ENCODE measurements at places on chromosomes 2 and 18.
A peak's percentile ranks its signal among the peaks of the same experiment; 100 is the strongest.

- DNase-seq: no peak
These were observed 71.7 kb downstream of the HS1BP3 start for GRCh38 chr2:20578895-20579825.

- DNase-seq: no peak
These were observed 5.7 kb downstream of the AGPS start for GRCh38 chr2:177398290-177398683.

- DNase-seq: peak; percentile 47
These were observed 91.7 kb upstream of the EPC2 start for GRCh38 chr2:148552675-148553331.

- DNase-seq: no peak
These were observed 323.9 kb downstream of the XIRP2 start for GRCh38 chr2:167212014-167212648.

DNA sequence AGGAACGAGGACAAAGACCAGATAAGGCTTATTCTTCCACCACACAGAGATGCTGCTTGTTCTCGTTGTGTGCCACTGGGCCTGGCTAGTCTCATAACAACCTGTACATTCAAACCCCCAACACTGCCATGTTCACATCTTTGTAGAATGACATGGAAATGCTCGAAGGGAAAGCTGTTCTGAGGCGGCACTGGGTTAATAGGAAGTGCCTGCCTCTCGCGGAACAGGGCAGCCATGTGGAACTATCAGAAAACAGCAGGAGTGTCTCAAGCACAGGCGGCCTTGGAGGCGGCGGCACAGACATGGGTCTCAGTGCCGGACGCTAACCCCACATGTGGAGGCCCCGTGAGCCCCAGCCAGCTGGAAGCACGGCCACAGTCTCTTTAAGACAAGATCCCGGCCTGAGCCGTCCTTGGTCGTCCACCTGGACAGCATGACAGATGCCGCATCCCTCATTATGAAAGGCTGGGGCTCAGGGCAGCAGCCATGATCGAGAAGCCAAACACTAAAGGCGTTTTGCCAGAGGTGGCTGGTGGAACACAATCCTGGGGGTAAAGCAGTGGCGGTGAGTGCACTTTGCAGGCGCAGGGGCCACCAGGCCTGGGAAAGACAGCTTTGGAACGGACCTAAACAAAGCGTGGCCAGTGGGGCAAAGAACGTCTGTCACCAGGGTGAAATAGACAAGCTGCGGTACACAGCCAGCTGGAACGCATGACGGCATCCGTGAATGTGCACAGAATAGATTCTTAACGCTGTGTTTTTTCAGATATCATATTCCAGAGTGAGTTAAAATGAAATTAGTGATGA lies 161.0 kb downstream of the HDAC4 start:
- DNase-seq: no peak

DNA sequence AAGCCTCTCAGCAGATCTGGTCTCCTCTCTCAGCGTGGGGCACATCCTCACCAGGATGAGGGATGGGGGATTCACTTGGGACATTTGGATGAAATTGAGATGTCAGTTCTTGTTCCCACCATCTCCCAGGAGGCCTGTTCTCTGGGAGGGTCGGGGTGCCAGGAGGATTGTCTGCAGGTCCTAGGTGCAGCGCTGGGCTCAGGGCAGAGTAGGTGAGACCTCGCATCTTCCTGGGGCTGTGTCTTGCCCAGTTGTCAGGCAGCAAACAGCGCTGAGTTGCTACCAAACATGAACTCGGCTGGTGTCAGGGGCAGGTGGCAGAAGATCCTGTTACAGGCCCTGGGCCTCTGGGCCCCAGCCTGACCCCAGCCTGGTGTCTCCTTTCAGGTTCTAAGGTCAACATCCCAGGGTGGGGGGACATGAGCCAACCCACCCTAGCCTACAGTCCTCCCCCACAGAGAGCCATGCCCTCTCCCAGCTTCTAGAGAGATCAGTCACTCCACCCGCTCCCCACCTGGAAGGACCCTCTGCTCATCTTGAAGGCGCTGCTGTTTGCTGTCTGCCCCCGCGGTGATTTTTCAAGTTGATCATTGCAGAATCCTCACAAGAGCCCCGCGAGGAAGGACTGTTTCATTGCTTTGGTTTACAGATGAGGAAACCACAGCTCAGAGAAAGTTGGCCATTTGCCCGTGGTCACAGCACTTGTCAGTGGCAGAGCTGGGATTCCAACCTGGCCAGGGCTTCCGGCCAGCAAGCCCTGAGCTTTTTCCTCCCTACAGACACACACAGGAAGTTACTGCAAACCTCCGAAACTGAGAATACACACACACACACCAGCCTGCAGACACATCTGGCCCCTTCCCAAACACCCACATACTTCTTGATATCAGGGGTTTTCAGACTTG lies 83.9 kb downstream of the STPG4 start:
- no peak for DNase-seq

DNA sequence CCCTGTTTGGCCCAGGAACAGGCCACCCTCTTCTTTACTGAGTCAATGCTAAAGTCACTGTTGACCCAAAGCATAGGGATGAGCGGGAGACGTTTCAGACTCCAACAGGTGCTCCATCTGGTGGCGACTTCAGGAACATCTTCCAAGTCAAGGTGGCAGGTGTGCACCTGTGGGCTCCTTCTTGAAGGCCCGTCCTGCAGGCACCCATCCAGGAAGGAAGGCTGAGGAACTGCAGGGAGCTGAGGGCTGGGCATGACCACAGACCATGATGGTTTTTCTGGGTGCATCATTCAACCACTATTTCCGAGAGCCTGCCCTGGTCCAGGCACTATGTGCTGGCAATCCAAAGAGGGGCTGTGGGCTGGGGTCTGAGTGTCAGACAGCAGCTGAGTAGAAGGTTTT lies 142.8 kb downstream of the NDUFA10 start:
- no peak for DNase-seq

GRCh38 chr2:2645162-2645855 lies 314.2 kb upstream of the MYT1L start:
- no peak for DNase-seq

- DNase-seq: no peak
These were observed 111.0 kb downstream of the KCNF1 start for GRCh38 chr2:11022591-11023273.

- DNase-seq: no peak
These were observed 43.4 kb upstream of the SMAD7 start for GRCh38 chr18:48994044-48994651.

DNA sequence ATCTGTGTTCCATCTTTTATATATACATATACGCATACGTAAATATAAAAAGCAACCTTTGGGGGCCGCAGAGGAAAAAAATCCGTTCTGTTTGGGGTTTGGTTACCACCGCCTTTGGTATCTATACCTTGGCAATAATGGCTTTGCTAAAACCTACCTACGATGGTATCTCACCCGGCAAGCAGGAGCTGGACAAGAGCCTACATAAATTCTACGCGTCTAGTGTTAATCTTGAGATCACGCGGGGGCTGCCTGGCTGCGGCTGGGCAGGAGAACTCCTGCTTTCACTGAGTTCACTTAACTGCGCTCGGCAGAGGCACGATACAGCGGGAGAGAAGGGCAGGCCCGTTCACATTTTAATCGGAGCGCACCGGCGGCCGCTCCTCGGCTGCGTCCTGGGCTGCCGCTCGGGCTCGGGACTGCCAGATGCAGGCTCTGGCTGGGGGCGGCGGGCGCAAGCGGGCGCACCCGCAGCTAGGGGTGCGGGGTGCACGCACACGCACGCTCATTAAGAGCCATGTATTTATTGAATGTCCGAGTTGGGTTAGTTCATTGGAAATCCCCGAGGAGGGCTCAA lies 1.7 kb upstream of the POU3F3 start:
- DNase-seq: no peak

DNA sequence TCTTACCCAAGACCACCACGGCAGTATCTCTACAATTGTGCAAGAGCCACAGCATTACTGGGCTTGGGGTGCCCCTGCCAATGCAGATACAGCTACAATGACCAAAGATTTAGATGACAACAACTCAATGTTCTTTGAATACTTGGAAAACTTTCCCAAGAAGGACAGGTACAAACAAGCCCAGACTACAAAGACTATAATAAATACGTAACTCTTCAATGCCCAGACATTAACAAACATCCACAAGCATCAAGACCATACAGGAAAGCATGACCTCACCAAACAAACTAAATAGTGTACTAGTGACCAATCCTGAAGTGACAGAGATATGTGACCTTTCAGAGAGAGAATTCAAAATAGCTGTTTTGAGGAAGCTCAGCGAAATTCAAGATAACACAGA lies 62.8 kb downstream of the ICA1L start:
- no peak for DNase-seq

- DNase-seq: no peak
These were observed 142.1 kb downstream of the FAM124B start for GRCh38 chr2:224259831-224260230.

GRCh38 chr2:229910832-229911412 lies 10.9 kb downstream of the TRIP12 start:
- DNase-seq: no peak

- DNase-seq: no peak
These were observed 77.4 kb downstream of the EML4 start for GRCh38 chr2:42246562-42246961.

GRCh38 chr2:238955648-238956531 lies 108.0 kb downstream of the TWIST2 start:
- no peak for DNase-seq

GRCh38 chr18:79508565-79509535 lies 113.1 kb downstream of the NFATC1 start:
- no peak for DNase-seq

GRCh38 chr18:10169814-10170213 lies 256.0 kb downstream of the VAPA start:
- DNase-seq: no peak

DNA sequence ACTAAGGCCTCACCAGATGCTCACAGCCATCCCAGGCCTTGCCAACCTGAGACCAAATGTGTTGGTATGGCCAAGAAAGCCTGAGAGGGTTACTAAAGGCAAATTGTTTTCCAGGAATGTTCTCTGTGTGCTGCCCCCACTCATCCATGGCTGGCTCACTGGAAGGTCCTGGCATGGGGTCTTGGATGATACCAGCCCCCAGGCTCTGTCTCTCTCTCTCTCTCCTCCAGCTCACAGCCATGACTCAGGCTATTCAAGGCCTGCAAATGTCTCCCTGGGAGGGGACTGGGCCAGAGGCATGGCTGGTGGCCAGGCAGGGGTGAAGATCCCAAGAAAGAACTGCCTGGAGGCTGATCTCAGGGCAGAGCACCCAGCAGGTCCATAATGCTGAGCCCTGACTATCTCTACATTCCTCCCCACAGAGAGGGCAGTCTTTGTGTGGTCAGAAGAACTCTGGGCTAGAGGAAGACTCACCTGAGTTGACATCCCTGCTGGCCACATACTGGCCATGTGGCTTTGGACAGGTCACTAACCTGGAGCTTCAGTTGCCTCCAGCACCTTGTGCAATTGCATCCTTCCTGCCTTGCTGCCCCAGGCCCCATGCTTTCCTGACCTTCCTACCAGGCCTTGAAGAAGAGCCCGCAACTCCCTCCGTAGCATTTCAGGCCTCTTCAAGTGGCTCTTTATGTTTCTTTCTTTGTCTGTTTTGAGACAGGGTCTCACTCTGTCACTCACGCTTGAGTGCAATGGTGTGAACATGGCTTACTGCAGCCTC lies 150.4 kb downstream of the ZFP36L2 start:
- no peak for DNase-seq

DNA sequence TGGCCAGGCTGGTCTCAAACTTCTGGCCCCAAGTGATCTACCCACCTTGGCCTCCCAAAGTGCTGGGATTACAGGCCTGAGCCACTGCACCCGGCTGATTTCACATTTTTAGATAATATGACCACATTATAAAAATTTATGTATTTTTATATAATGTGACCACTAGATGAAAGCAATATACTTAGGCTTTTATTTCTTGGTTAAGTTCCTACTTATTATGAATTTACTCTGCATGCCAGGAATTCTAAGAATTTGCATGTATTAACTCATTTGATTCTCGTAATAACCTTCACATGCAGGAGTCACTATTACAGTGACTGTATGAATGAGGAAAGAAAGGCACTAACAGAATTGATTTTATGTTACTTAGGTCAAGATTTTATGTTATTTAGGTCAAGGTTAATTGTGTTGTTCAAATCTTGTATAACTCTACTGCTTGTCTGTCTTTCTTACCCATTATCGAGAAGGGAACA lies 25.6 kb upstream of the CASP8 start:
- no peak for DNase-seq

GRCh38 chr2:75751824-75752468 lies 41.2 kb upstream of the GCFC2 start:
- no peak for DNase-seq

DNA sequence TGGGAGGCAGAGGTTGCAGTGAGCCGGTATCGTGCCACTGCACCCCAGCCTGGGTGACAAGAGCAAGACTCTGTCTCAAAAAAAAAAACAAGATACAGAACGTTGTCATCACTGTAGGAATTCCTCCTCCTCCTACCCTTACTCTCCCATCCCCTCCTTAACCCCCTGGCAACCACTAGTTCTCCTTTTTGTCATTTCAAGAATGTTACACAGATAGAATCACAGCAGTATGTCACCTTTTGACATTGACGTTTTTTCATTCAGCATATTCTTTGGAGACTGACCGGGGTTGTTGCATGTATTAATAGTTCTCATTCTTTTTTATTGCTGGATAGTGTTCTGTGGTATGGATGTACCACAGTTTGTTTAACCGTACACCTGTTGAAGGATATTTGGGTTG lies 32.4 kb downstream of the TTLL4 start:
- no peak for DNase-seq

- DNase-seq: no peak
These were observed 206.8 kb upstream of the HDAC4 start for GRCh38 chr2:239607517-239608191.

GRCh38 chr18:71107244-71107643 lies 818.4 kb downstream of the SOCS6 start:
- no peak for DNase-seq

- no peak for DNase-seq
These were observed 31.6 kb downstream of the FAM161A start for GRCh38 chr2:61822255-61822654.

GRCh38 chr2:16050908-16051489 lies 110.6 kb downstream of the MYCN start:
- no peak for DNase-seq

GRCh38 chr2:130839011-130839780 lies 2.5 kb downstream of the ARHGEF4 start:
- DNase-seq: no peak
